ENCODE measurements at places on chromosomes 2 and 18.

- no peak for DNase-seq
Observed at GRCh38 chr2:241363426-241363825, 7.3 kb downstream of the FARP2 start.

DNA sequence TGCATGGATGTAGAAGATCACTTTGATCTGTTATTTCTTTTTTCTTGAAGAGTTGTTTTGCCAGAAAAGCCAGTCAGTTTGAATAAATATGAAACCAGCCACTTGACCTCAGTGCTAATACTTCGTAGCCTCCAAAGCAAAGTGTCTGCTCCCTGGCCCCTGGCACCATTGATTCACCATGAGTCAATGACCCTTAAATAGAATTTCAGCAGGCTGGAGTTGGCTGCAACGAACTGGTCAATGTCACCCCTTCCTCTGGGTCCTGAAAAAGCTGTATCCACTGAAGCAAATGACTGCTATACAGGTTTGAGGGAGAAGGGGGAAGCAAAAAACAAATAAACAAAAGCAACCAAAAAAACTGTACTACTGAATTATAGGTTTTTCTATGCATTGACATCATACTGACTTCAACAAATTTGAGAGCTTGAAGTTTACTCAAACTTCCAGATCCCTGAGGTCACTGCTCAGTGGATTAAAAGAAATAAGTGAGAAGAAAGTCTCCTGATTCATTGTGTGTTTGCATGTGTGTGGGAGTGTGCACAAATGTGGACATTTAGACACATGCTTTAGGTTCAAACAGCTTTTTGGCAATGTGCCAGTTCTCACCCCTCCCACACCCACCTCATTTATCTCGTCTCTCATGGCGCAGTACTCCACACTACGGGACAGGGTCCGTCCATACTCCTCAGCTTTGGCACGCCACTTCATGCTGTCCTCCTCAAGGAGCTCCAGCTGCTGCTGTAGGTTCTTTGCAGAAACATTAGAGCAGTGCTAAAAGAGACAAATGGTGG is 58.1 kb upstream of the TTN start:
- DNase-seq: no peak

DNA sequence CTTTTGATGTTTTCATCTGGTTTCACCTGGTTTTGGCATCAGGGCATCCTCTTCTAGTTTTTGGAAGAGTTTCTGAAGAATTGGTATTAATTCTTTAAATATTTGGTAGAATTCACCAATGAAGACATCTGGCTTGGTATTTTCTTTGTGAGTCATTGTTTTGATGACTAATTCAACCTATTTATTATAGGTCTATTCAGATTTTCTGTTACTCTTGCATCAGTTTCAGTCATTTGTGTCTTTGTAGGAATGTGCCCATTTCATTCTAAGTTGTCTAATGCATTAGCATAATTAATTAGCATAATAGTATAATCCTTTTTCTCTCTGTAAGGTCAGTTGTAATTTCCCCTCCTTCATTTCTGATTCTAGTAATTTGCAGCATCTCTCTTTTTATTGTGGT is 8.0 kb downstream of the GNLY start:
- peak; percentile 86 for DNase-seq

- no peak for DNase-seq
Observed at GRCh38 chr2:208031608-208032019, 6.3 kb upstream of the PLEKHM3 start.

DNA sequence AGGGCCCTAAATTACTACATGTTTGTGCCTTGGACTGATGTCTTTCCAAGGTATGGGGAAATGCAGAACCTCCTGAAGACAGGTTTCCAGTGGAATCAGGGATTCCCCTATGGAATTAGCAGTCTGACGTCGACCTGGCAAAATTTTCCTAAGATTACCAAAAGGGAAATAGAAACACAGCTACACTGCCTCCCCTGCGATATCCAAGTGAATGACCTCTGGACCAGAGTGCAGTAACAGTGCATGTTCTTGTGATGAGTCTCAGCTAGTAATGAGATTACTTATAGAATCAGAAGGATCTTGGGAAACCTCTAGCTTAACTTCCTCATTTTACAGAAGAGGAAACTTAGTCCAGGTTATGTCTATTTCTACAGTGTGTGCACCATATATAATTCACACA is 21.3 kb upstream of the CHST9 start:
- DNase-seq: no peak

DNA sequence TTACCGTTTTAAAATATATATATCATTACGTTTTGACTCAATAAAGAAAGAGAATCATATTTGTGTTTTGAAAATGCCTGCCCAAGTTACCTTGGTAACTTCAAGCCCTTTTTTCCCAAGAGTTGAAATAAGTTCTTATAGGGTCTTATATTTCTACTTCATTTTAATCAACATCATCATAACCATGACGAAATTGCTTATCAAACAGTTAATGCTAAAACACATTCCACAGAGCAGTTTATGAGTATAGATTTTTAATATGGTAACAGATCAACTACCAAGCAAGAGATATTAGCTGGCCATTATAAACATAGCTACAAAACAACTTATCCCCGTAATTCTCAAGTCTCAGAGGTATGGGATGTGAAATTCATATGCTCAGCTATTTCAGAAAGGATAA is 197.9 kb upstream of the LRRTM4 start:
- DNase-seq: no peak

GRCh38 chr2:59008950-59009349 is 767.8 kb upstream of the FANCL start:
- DNase-seq: no peak

DNA sequence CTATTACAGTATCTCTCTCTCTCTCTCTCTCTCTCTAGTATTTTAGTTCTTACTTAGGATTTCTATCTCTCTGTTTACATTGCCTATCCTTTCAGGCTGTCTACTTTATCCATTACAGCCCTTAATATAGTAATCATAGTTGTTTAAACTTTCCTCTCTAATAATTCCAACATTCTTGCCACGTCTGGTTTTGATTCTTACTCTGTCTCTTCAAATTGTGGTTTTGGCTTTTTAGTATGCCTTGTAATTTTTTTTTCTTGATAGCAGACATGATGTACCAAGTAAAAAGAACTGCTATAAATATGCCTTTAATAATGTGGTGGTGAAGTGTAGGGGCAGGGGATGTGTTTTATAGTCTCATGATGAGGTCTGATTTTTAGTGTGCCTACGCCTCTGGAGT is 1809.5 kb upstream of the CELF4 start:
- no peak for DNase-seq

DNA sequence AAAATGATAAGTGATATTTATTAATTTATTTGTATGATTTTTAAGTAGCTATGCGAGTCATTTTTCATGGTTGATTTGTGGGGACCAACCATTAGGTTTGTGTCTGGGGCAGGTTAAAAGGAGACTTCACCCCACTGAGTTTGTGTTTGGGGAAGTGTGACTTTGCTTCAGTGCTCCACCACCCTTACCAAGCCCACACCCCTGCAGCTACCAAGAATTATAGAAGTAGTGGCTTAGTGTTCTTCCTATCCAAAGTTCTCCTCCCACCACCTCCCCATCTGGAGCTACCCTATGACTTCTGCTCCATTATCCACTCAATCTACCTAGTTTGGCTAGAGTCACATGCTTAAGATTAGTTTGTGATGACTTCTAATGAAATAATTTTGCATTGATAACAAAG is 182.1 kb upstream of the ZEB2 start:
- DNase-seq: no peak

DNA sequence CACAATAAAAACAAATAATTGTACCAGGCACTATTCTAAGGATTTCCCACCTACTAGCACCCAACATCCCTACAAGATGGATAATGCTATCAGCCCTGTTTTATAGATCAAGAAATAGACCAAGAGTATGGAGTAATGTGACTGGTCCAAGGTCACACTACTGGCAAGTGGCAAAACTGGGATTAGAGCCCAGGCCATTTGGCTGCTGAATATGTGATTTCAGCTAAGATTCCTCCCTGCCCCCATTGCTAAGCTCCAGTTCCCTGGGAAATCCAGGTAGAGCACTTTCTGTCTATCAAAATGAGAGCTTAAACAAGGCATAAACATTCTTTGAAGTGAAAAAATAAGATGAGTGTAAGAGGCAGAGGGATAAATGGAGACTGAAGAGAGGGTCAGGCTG is 157.8 kb downstream of the DNAH6 start:
- DNase-seq: no peak

DNA sequence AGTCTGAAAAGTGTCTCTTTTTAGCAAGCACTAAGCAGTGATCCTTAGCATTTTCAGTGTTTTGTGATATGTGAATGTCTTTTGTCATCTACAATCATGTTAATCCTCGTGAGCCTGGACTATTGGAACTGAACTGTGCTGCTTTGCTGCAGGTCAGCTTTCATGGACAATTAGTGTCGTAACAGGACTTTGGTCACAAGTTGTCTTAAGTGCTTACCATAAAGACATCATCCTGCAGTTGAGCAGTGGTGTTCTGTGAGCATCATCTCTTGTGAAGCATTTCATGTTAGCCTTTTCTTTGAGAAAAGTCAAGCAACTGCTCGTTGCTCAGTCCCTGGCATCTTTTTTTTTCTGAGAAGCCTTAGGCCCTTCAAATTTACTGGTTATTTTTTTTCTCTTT is 135.9 kb downstream of the ZNF407 start:
- DNase-seq: no peak

DNA sequence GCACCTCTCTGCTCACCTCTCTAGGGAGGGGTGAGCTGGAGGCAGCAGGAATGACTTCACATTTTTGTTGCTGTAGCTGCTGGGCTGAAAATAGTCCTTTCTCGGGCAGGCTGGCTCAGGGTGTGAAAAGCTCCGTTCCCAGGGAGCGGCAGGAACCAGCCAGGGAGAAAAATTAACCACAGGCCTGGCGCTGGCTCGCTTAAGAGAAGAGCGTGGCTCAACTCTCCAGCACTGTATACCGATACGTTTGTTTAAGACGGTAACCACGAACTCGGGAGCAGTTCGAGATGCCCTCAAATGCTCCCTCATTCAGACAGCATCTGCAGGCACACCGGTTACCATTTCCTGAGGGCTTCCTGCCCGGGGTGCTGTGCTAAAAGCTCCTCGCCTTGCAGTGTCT is 129.6 kb downstream of the CELF4 start:
- no peak for DNase-seq

GRCh38 chr2:45904267-45904945 is 252.9 kb downstream of the PRKCE start:
- no peak for DNase-seq

GRCh38 chr2:50752237-50752636 is 279.7 kb downstream of the NRXN1 start:
- DNase-seq: no peak

DNA sequence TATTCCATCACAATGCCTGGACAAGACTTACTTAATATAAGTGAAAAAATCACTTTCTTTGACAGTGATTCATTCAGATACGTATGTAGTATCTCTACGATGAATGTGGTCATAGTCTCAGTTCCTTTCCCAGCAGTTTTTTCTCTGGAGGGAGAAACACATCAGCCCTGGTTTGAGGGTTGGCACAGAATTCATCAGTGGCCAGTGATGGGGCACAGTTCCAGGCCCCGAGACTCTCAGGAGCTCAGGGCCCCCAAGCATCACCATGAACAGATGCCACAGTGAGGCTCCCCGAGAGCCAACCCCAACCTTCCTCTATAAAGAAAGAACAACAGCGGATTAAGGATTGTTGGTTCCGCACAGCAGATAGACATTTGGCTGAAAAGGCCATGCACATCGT is 12.5 kb downstream of the PRKAG3 start:
- DNase-seq: no peak

- peak; percentile 88 for DNase-seq
Observed at GRCh38 chr2:120343433-120344105, 2.4 kb upstream of the INHBB start.

GRCh38 chr2:237264480-237265219 is 149.3 kb downstream of the COL6A3 start:
- no peak for DNase-seq

DNA sequence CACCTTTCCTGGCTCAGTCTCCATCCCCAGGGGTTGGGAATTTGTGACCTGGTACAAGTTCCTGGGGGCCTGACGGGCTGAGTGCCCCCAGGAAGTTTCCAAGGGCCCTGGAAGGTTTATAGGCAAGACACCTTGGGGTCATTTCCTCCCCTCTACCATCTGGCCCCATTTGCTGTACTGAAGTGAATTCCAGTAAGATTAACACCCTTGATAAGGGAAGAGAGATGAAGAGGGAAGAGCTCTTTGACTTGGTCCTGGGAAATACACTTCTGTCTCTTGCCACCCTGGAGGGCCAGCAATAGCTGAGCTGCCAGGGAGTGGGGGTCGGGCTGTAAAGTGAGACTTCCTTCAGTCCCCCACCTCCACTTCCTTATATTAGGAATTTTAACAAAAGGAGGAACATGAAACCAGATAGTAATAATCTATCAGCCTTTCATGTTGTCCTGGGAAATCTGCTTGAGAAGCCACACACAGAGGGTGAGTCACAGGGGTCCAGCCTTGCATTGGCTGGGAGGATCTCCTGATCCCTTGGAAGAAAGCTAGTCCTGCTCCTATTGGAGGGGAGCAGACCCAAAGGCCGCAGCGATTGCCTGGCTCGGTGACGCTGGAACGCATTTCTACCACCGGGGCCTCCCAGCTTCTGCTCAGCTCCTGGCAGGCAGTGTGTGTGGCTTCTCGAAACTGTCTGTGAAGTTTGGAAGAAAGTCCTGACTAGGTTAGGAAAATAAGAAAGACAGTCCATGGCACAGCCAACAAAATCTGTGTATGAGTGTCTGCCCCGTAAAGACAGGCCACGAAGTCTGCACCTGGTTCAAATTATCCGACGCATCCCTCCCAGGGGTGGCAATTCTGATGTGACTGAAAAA is 87.3 kb downstream of the ACAA2 start:
- peak; percentile 67 for DNase-seq

DNA sequence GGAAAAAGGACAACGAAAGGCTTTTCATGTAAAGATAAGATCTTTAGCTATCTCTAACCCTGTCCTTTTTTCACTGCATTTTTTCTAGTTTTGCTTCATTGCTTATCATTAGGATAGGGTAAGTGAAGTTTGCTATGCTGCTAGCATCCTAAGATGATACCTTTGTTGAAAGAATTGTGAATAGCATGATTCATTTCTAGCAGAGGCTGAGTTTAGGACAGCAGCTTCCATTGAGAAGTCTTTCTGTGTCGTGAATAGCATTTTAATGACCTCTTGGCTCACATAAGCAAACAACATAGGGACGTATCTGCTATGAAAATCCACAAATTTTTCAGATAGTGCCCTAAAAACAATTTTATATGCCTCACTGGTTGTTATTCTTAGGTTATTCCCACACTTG is 36.4 kb upstream of the GAREM2 start:
- no peak for DNase-seq

DNA sequence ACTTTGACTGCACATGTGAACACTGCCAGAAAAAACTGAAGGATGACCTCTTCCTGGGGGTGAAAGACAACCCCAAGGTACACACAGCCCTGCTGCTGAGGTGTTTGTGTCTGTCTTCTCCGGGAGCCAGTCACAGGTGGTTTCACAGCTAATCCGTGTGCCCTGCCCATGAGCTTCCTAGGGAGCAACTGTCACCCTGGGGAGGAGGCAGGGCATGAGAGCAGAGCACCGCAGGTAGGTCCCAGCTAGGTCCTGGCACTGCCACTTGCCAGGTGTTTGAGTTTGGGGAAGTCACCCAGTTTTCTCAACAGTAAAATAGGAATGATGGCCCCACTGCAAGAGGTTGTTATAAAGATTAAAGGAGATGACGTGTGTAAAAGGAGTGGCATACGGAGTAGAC is 29.1 kb downstream of the SMYD1 start:
- no peak for DNase-seq

GRCh38 chr2:17894556-17894955 is 16.1 kb downstream of the KCNS3 start:
- no peak for DNase-seq

GRCh38 chr2:205245001-205245400 is 437.3 kb upstream of the NRP2 start:
- no peak for DNase-seq
